Nephron progenitor cell (in vitro differentiated cells): ENCODE measurements at places on chromosomes 11 and 22.
A peak's percentile ranks its signal among the peaks of the same experiment; 100 is the strongest.

DNA sequence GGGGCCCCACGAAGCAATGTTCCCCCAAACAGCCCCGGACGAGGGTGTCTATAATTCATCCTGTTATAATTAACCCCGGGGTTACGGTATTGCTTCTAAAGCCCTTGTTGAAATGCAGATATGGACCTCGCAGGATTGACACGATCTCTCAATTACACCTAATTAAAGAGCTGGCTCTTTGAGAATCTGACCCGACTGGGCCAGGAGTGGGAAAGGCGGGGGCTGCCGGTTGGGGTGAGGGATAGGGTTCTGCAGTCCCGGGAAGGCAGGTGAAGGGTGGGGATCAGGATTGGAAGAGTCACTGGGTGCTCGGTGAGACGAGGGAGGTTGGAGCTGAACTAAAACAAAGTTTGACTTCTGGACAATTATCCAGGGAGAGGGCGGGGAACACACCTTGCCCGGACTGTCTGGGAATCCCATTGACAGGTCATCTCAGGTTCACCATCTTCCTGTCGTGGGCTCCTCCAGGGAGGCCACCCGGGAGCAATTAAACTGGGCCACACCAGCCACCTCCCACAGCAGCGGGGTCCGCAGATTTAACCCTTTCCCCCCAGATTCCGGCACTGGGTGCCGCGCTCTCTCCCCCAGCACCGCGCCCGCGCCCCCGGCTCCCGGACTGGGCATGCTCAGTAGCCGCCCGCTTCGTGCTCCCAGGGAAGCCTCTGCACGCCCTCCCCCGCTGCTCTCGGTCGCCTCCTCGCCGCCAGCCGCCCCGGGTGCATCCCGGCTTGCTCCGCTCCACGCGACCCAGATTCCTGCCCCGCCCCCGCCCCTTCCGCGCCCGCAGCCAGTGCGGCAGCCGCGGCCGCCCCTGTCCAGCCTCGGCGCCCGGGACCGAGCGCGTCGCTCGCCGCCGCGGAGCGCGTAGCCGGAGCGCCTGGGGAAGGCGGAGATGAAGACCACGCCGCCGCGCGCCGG, at the start of gene ELMOD1:
TSS of gene ELMOD1 (plus strand) at position 688 of the 918 bp plus-strand sequence. CDS start 27,043 bp downstream, outside the sequence.
- DNase-seq: peak; percentile 89

GRCh38 chr22:46172522-46173110, 22.3 kb downstream of the PPARA start:
- DNase-seq: no peak

GRCh38 chr11:39772525-39773137, 1686.8 kb downstream of the LRRC4C start:
- DNase-seq: no peak

DNA sequence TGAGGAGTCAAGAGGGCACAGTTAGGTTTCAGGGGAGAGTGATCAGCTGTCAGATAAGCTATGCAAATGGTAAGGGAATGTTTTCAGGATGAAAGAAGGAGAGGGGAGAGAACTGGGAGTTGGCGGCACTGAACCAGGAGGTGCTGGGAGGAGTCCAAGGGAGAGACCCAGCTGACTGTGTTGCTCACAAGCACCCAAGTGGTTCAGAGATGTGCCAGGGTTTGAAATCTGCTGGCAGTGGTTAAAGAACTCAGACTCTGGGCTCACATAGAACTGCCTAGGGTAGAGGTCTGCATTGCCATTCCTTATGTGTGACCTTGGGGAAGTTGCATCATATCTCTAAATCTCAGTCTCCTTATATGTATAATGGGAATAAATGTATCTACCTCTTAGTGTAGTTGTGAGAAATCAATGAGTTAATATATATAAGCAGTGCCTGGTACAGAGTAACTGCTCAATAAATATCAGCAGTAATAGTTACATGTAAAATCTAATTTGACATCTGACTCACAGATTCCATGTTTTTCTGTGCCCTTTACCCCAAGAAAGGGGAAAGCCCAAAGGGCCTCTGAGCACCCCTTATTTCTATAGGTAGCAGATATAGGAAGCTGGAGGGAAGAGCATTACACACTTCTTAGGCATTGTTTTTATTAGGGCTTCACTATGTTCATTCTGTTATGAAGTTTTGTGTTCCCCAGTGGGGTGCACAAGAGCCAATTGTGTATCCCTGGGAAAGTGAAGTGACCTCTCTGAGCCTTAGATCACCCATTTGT, 66.9 kb upstream of the SESN3 start:
- no peak for DNase-seq

GRCh38 chr11:93225662-93226061, 27.9 kb upstream of the SLC36A4 start:
- DNase-seq: no peak

DNA sequence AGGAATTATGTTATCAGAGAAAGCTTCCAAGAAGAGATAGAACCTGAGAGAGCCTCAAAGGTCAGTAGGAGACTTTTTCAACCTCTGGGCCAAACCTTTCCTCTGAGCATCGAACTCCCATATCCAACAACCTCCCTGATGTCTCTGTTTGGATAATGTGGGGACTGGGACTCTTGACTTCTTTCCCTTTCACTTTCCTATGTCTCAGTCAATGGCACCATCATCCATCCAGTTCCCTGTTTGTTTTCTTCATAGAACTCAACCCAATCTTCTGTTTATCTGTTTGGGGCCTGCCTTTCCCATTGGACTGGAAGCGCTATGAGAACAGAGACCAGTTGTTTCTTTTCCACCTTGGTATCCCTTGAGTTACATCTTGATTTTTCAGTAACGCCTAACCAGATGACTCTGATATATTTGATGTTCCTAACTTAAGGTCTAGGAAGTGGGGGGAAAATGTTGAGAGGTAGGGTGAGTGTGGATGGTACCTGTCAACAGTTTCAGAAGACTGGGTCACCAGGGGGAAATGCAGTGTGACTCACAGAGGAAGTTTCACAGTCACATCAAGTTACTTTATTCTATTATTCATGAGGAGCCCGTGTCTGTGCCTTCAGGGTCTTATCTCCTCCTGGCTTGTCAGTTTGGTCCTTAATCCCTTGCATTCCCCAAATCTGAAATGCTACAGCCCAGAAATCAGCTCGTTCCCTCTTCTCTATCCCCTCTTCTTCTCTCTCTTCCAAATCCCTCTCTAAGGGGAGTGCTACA, 4.5 kb upstream of the KCNE3 start:
- no peak for DNase-seq

GRCh38 chr11:36724742-36725385, 126.8 kb upstream of the RAG2 start:
- DNase-seq: no peak

- DNase-seq: no peak
Observed at GRCh38 chr11:1792461-1792860, 28.7 kb upstream of the CTSD start.

DNA sequence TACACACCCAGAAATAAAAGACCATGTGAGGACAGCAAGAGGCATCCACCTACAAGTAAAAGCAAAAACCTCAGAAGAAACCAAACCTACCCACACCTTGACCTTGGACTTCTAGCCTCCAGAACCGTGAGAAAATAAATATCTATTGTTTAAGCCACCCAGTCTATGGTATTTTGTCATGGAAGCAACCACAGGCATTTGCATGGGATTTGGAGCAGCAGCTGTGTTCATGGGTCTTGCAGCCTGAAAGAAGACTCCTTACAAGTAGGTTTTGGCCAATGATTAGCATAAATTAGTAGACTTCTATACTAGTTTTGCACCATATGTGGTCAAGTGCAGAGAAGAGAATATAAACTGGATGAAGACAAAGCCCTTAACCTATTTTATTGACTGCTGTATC, 27.9 kb downstream of the FSHB start:
- no peak for DNase-seq

DNA sequence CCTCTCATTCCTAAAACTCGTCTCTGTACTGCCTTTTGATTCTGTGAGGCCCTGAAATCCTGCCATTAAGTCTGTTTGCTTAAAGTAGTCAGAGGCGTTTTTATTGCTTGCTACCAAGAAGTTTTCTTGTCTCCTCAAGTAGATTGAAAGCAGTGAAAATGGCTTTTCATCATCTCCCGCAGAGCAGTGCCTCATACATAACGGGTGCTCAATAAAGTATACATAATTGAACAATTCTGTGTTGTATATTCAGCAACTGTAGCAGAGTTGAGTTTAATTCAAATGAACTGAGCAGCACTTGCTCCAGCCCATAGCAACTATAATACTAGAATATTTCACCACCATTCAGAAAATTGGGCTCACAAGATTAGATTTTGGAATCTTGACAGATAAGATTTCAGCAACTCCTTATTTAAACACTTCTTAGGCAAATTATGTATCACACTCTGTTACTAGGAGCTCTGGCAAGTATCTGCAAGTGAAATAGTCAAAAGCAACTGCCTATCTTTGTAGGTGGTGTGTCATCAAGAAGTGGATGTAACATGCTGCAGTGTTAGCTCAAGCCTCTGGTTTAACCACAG, 20.0 kb downstream of the FIBIN start:
- DNase-seq: no peak

- no peak for DNase-seq
Observed at GRCh38 chr11:120430146-120430545, 81.4 kb upstream of the GRIK4 start.

DNA sequence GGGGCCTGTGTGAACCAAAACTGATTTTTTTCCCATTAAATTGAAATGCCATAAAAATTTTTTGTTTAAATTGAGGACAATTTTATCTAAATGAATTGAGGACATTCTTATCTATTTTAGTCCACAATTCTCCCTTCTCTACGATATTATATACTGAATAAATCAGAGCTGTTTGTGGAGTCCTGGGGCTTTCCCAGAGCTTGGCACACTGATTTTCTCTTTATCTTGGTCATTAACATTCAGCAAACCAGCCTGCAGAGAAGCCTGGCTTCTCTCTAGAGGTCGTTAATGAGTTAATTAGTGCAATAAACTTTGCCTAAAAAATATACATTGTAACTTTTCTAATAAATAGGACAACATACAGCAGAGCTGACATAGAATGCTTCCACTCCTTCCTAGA, 615.7 kb downstream of the NELL1 start:
- DNase-seq: no peak

- DNase-seq: no peak
Observed at GRCh38 chr11:131301306-131301705, 69.1 kb upstream of the NTM start.

DNA sequence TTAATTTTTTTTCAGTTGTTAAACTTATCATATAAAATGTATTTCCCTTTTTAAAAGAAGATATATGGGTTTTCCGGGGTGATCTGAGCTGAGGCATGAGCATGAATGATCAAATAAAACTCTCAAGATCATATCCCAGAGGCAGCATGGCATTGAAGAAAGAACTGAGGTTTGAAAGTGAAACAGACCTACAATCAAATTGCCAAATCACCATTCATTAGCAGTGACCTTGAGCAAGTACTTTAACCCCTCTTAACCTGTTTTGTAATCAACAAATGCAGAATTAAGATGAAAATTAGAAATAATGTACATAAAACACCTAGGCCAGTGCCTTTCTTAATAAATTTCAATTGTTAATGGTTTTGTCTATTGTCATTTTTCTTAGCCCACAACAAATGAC, 116.0 kb downstream of the RBFOX2 start:
- no peak for DNase-seq

DNA sequence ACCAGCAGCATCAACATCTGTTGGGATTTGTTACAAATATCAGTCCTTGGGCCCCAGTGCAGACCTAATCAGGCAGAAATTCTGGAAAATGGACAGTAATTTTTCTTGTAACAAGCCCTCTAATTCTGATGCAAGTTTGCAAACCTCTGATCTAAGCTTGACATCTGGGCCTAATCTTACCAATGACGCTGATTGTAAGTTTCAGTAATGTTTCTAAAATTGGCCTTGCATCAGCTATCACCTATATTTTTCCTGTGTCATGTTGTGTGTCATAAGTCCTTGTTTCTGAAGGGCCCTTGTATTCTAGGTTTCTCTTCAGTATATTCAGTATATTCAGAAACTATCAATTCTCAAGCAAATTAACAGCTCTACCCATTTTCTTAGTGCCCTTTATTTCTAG, 36.4 kb downstream of the ZNF215 start:
- DNase-seq: no peak

- DNase-seq: no peak
Observed at GRCh38 chr22:47199261-47199978, 437.0 kb downstream of the TBC1D22A start.

- DNase-seq: no peak
Observed at GRCh38 chr11:2149864-2150847, 10.9 kb downstream of the INS start.

- DNase-seq: no peak
Observed at GRCh38 chr22:28123989-28124766, 205.1 kb upstream of the PITPNB start.

DNA sequence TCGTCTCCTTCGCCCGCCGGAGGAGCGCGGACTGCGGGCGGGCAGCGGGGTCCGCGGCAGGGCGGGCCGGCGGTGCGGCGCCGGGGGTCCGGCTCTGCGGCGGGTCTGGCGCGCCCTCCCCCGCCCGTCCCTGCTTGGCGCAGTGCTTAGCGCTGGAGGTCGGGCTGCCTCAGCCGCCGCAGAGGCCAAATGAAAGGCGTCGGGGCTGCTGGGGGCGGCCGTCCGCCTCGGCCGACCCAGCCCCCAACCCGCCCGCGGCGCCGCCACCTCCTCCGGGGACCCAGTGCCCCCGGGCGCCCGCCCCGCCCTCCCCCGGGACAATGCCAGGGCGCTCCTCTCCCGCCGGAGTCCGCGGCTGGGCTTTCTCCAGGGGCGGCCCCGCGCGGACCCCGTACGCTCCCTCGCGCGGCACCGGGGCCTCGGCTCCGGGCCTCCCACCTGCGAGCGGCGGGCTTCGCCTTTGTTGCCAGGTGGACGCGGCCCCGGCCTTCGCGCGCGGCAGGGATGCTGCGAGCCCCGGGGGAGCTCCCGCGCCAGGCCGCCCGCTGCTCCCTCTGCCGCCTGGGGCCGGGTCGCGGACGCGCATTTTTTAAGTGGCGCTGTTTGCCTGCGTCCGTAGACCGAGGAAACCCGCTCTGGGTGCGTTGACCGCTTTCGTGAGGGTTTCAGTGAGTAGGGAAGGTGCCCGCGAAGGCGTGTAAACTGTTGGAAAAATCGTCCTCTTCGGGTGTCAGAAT, 583 bp downstream of the APLP2 start:
- peak; percentile 60 for DNase-seq

DNA sequence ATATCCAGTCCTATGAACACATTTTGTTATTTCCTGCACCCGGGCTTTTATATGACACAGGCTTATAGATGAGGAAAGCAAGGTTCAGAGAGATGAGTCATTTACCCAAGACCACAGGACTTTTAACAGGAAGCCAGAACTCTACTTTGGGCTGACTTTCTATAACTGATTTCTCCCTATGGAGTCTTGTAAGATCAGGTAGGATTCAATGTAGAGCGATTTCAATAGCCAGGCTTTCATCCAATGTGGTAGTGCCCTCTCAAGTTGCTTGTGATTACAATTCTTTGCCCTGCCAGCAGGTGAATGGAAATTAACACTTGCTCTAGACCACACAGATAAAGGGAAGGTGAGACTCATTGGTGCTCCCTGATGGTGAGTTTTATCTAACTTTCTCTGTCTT, 378.3 kb downstream of the INSC start:
- DNase-seq: no peak

- no peak for DNase-seq
Observed at GRCh38 chr22:20212754-20213699, 55.1 kb downstream of the RTN4R start.
